Activated effector memory CD4-positive, alpha-beta T cell treated with Interleukin-2 at 50 U/mL for 16 hours (primary cell): ENCODE measurements at places on chromosomes 5 and 9.

GRCh38 chr9:68507130-68507805, 33.4 kb downstream of the TMEM252 start:
- no peak for DNase-seq

- no peak for DNase-seq
Measured at GRCh38 chr9:129462360-129462759, 158.5 kb downstream of the C9orf50 start.

DNA sequence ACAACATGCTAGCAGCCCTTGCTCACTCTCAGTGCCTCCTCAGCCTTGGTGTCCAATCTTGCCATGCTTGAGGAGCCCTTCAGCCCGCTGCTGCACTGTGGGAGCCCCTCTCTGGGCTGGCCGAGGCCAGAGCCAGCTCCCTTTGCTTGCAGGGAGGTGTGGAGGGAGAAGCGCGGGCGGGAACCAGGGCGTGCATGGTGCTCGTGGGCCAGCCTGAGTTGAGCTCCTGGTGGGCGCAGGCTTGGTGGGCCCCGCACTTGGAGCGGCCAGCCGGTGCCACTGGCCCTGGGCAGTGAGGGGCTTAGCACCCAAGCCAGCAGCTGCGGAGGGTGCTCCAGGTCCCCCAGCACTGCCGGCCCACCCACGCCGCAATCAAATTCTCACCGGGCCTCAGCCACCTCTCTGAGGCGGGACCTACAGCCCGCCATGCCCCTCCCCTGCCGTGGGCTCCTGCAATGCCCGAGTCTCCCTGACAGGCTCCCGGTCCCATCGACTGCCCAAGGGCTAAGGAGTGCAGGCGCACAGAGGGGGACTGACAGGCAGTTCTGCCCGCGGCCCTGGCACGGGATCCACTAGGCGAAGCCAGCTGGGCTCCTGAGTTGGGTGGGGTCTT, 333.5 kb downstream of the KCNN2 start:
- no peak for DNase-seq

DNA sequence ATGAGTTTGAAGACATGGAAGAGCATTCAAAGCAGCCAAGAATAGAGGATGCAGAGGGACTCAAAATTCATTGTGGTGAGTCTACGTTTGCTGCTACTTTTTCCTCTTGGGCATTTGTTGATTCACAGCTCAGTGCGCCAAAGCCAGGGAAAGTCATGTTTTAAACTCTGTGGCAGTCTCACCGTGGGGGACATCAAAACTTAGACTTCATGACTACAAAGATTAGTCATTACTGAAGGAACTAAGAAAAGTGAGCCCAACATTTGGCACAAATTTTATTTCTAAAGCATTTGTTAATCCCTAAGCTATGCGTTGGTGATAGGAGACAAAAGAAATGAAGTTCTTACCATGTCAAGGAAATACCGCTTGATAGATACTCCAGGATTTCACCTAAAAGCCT, 73.7 kb upstream of the MTAP start:
- DNase-seq: no peak

DNA sequence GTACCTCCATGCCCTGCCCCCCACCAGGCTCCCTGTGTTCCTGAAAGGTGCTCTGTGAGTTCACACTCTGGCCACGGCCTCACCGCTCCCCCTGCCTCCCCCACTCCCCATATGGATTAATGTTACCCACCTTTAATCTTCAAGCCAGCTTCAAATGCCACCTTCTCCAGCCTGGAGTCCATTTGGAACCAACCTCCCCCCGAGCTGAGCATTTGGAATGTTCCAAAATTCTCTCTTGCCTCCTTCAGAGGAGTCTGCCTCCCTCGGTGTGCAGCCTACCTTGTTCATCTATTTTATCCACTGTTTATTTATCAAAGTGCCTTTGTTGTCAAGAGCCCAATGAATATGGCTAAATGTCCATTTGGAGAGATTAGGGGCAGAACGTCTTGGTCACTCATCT, 4.3 kb downstream of the GOLGA2 start:
- no peak for DNase-seq

GRCh38 chr5:1039210-1039548, 30.6 kb downstream of the NKD2 start:
- DNase-seq: no peak

GRCh38 chr5:85538362-85538761, 1079.4 kb upstream of the COX7C start:
- DNase-seq: no peak

DNA sequence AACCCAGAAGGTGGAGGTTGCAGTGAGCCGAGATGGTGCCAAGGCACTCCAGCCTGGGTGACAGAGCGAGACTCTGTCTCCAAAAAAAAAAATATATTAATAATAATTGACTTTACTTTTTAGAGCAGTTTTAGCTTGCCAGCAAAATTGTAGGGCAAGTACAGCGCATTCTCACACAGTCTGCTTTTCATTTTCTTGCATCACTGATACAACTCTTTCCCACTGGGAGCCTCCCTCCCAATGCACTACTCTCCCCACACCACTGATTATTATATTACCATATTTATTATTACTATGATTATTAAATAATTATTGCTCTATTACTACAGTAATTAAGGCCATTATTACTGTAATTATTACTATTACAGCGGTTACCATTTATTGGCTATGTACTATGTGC, 212.8 kb downstream of the GNA14 start:
- DNase-seq: no peak

DNA sequence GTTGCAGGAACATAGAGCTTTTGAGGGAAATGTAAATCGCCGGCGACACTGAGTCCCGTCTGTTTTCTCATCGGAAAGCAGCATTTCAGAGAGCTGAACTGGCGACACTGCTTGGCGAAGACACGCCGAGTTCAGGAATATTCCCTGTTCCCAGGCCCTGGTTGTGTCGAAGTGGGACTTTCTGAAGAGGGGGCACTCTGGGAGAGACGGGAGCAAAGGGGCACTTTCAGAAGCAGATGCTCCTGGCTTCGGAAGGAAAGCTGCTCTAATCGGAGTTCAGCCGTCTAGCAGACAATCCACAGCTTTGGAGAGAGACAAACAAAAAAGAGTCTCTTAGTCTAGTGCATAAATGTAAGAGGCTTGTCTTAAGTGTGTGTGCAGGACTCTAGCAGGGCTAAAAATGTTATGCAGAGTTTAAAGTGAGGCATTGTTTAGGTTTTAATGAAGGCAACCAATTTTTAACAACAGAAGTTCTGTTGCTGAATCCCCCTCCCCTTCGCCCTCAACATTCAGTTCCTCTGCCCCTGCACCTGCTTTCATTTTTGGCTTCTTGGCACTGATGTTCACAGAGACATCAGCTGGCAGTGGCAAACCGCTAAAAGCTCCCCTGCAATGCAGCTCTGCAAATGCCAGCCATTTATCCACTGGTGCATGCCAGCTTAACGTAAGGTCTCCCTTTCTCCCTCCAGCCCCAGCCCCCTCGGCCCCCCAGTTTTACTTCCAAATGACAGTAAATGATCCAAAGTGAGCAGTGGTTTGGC, 289.5 kb upstream of the MPDZ start:
- DNase-seq: no peak

GRCh38 chr5:96634881-96635280, 27.3 kb upstream of the CAST start:
- no peak for DNase-seq

- DNase-seq: no peak
Measured at GRCh38 chr9:120668399-120668798, 45.9 kb downstream of the MEGF9 start.

GRCh38 chr5:1542781-1543180, 19.0 kb upstream of the LPCAT1 start:
- no peak for DNase-seq

DNA sequence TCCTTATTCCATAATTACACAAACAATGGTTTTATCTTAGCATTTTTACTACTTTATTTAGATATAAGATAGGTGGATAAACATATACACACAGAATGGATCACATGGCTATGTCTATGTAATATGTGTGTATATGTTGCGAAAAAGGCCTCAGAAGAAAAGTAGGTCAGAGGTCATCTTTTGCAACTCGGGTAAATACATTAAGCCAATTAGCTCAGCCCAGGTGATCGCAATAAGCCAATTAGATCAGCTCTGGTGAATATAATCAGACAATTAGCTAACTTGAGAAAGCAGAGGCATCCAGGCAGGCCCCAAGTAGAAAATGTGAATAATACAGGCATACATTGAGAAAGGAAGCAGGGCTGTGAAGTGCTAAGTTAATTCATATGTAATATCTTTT, 24.3 kb downstream of the SLCO4C1 start:
- no peak for DNase-seq

DNA sequence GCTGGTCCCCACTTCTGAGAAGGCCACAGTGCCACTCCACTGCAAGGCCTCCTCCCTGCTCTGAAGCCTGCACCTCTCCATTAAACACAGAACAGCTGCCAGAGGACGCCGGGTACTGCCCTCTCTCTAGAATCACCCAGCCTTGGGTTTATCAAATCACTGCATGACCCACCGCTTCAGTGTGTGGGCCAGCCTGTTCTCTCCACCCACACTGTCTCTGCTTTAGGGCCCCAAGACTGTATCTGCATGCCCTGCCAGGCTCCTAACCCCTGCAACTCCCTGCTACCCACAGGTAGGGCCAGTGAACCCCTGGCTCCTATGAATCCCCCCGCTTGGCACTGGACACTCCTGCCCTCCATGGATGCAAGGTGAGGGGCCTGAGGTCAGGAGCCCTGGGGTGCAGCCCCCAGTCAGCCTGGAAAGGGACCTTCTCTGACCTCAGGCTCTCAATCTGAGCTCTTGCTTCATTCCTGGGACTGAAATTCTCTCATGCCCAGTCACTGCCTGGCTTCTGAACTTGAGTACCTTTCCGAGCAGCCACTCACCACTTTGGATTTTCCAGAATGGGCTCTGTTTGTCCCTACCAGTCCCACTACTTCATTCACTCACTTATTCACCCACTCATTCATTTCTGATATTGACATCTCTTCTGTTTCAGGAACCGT, 206.3 kb downstream of the GABBR2 start:
- no peak for DNase-seq

- no peak for DNase-seq
Measured at GRCh38 chr5:128522336-128522735, 15.7 kb downstream of the FBN2 start.

GRCh38 chr9:121976751-121977150, 116.4 kb downstream of the TTLL11 start:
- no peak for DNase-seq
